ENCODE measurements at places on chromosomes 1 and 21.

- DNase-seq: no peak
Measured at GRCh38 chr1:226492426-226493137, 56.0 kb upstream of the STUM start.

DNA sequence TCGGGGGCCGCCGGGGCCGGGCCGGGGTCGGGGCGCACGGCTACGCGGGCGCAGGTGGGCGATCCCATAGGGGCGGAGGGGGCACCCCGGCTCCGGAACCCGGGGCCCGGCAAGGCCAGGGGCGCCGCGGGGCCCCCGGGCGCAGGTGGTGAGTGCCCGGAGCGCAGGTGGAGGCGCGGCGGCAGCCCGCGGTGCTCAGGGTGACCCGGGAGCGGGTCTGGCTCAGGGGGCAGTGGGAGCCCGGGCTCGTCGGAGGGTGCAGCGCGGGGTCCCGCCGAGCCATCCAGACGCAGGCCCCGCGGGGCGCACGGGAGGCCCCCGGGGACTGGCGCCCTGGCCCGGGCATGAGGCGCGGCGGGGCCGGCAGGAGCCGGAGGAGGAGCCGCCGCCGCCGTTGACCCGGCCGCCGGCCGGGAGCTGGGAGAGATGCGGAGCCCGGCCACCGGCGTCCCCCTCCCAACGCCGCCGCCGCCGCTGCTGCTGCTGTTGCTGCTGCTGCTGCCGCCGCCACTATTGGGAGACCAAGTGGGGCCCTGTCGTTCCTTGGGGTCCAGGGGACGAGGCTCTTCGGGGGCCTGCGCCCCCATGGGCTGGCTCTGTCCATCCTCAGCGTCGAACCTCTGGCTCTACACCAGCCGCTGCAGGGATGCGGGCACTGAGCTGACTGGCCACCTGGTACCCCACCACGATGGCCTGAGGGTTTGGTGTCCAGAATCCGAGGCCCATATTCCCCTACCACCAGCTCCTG is 489 bp downstream of the CELSR2 start:
- DNase-seq: no peak

GRCh38 chr1:76668046-76668445 is 199.2 kb upstream of the ST6GALNAC5 start:
- no peak for DNase-seq

DNA sequence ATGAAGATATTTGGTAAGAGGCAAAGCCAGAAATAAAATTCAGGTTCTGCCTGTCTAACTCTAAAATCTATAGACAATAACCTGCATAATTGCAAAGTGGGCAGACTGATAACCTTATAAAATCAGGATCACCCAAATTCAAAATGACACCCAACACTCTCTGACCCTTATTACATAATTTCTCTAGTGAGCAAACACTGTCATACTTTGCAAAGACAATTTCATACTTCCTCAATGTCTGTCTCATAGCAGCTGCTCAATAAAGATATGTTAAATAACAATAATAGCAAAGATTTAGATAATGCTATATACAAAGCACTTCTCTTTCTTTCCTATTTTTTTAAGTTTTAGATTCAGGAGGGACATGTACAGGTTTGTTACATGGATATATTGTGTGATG is 118.5 kb downstream of the UCHL5 start:
- DNase-seq: no peak

GRCh38 chr1:231575472-231575871 is 47.0 kb downstream of the TSNAX start:
- no peak for DNase-seq

DNA sequence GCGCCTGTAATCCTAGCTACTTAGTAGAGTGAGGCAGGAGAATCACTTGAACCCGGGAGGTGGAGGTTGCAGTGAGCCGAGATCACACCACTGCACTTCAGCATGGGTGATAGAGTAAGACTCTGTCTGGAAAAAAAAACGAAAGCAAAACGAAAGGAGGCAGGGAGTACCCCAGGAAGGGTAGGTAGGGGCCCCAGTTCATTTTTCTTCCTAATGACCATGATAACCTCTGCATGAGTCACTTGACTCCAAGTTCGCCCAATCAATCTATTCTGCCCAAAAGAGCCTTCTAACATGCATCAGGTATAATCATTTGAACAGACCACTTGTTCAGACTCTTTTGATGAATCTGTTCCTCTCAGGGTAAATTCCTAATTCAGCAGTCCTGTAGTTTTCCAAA is 13.2 kb upstream of the TMEM201 start:
- no peak for DNase-seq

DNA sequence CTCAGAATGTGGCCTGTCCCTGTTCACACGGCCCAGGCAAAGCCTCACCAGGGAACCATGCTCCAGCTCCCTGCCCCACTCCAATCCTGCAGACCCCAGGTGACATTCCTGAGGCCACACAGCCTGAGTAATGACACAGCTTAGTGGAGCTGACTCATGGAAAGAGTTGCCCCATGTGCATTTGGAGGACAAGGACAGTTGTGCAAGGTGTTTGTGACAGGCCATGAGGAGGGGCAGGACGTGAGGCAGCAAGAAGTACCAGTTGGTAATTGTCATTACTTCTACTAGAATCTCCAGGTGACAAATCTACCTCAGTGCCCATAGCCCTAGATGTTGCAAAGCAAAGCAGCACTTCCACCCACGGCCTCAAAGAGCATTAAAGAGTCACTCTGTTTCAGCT is 15.2 kb downstream of the PRR9 start:
- no peak for DNase-seq

DNA sequence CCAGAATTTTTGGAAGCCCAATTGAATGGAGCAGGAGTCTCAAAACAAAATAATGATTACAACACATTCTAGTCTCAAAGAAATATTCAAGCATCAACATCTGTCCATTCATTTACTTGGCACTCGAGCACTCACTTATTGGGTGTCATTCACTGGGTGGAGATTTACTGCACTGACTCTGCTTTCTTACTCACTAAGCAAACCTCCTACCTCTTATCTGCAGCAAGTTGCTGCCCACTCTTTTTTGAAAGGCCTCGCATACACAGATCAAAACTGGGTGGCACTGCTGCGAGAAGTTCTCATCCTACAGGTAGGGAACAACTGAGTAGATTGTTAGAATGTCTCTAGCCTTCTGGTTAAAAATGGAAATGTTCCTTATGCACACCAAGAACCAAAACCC is 18.0 kb downstream of the RHBDL2 start:
- DNase-seq: no peak

DNA sequence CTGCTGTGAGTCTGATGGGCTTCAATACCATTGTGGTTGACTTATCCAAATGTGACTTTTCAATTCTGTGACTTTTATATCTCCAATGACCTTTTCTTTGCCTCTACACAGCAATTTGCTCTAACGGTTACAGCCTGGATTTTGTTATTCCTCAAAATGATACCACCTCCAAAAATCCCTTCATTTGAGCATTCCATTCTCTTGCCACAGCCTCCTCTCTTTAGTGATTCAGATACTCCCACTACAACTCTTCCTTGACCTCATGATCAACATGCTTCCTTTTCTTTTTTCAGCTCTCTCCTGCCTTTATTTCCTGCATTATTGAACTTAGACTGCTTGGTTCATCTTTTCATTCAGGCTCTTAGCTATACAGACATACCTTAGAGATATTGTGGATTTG is 16.6 kb upstream of the IL19 start:
- DNase-seq: no peak

DNA sequence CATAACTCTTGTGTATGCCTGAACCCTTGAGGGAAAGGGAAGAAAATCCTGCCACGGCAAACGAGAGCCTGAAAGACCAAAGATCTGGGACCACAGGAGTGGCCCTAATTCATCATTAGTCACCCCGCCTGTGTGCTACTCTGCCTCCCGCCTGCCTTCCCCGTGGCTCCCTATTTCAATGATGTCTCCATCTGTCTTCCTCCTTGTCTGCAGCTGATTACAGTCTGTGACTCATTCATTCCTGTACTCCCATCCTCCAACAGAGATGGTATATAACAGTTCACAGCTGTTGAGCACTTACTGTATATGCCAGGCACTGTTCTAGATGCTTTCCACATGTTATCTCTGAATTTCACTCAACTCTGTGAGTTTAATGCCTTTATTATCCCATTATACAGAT is 96.6 kb downstream of the SEC16B start:
- DNase-seq: no peak
